ENCODE measurements at places on chromosomes 5 and 9. TPM values are rescaled to one million over a fixed set of nuclear protein-coding genes. Genes with fewer than 3 reads are reported as not detected.

- DNase-seq = no peak
- no peaks in the 10 kb centered on the region for H3K27me3 ChIP-seq
- peaks cover 3% of the 10 kb centered on the region for H3K4me1 ChIP-seq
- no peaks in the 10 kb centered on the region for H3K36me3 ChIP-seq
- no peak overlapping the region for H3K27ac ChIP-seq
Observed at GRCh38 chr9:20236676-20237075, 385.6 kb downstream of the MLLT3 start.

GRCh38 chr5:173329491-173330337, 1.5 kb upstream of the STC2 start:
- H3K27ac ChIP-seq = no peak overlapping the region
- H3K27me3 ChIP-seq = peaks cover 9% of the 10 kb centered on the region
- DNase-seq = no peak
- no peak overlapping the region for H3K4me3 ChIP-seq

DNA sequence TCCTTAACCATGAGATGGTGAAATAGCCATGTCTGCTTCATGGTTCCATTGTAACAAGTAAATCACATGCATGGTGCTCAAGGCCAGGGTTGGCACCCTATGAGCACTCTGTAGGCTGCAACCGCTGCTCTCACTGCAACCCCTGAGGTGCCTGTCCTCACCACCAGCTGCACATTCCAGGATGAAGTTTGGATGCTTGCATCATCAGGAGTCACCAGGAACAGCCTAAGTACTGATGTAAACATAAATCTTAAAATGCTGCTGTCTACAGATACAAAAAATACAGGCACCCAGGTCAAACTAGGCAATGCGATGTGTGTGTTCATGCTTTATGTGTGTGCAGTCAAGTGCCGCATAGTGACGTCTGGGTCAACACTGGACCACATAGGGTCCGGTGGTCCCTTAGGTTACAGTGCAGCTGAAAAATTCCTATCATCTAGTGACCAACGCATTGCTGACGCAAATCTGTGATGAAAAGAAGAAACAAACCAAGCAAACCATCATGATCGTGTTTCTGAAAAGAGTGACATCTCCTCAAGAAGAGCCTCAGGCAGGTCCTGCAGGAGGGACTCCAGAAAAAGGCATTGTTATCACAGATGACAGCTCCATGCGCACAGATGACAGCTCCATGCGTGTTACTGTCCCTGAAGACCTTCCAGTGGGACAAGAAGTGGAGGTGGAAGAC, 234.8 kb downstream of the AUH start:
- H3K4me3 ChIP-seq = no peak overlapping the region
- no peaks in the 10 kb centered on the region for H3K4me1 ChIP-seq
- no peak for DNase-seq
- H3K27me3 ChIP-seq = no peaks in the 10 kb centered on the region

GRCh38 chr9:134051319-134051718, 16.5 kb downstream of the BRD3 start:
- no peak overlapping the region for H3K27ac ChIP-seq
- no peak for DNase-seq
- no peaks in the 10 kb centered on the region for H3K27me3 ChIP-seq
- no peak overlapping the region for H3K4me3 ChIP-seq
- H3K36me3 ChIP-seq = peaks cover 67% of the 10 kb centered on the region

DNA sequence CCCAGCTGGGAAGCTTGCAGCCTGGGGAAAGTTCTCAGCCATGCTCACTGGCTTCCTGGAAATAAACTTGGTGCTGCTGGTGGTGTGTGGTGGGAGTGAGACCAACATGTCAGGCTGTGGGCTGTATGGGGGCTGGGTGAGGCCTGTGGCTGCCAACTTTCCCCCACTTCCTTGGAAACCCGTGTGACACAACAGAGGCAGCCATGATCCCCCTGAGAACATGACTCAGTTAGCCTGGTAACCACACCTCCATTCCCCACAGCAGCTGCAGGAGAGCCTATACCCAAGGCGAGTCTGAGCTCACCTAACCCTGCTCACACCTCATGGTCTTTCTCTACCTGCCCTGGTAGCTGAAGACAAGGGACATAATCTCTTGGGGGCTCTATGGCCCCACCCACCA, 72.7 kb upstream of the RGMB start:
- no peaks in the 10 kb centered on the region for H3K36me3 ChIP-seq
- no peaks in the 10 kb centered on the region for H3K27me3 ChIP-seq
- no peak for DNase-seq
- H3K27ac ChIP-seq = no peak overlapping the region
- no peaks in the 10 kb centered on the region for H3K4me1 ChIP-seq

- H3K36me3 ChIP-seq = peaks cover 49% of the 10 kb centered on the region
- peaks cover 24% of the 10 kb centered on the region for H3K4me1 ChIP-seq
- H3K27ac ChIP-seq = peak overlapping the region; percentile 93
- H3K27me3 ChIP-seq = no peaks in the 10 kb centered on the region
- DNase-seq = no peak
- no peak overlapping the region for H3K4me3 ChIP-seq
Observed at GRCh38 chr9:137723783-137724445, 105.1 kb downstream of the EHMT1 start.

- H3K36me3 ChIP-seq = no peaks in the 10 kb centered on the region
- no peak overlapping the region for H3K4me3 ChIP-seq
- H3K27me3 ChIP-seq = peaks cover 9% of the 10 kb centered on the region
- peaks cover 4% of the 10 kb centered on the region for H3K4me1 ChIP-seq
- no peak overlapping the region for H3K27ac ChIP-seq
Observed at GRCh38 chr5:10543585-10544040, 20.3 kb upstream of the ANKRD33B start.

GRCh38 chr5:41148448-41148847, 64.9 kb downstream of the C6 start:
- DNase-seq = no peak
- no peaks in the 10 kb centered on the region for H3K36me3 ChIP-seq
- no peak overlapping the region for H3K27ac ChIP-seq
- H3K4me1 ChIP-seq = no peaks in the 10 kb centered on the region
- no peaks in the 10 kb centered on the region for H3K27me3 ChIP-seq
- H3K4me3 ChIP-seq = no peak overlapping the region

GRCh38 chr9:14165376-14166035, 148.4 kb downstream of the NFIB start:
- H3K27me3 ChIP-seq = no peaks in the 10 kb centered on the region
- no peak overlapping the region for H3K4me3 ChIP-seq
- H3K36me3 ChIP-seq = no peaks in the 10 kb centered on the region

SLC6A3 gene
- 0.24 TPM for total RNA-seq

SV2C gene
- not detected for total RNA-seq

N4BP3 gene
- 47.2 TPM for total RNA-seq
